ENCODE measurements at places on chromosomes 5 and 9.

GRCh38 chr9:129263836-129264235 lies 85.8 kb upstream of the IER5L start:
- no peak for DNase-seq

- no peak for DNase-seq
Measured at GRCh38 chr9:10566848-10567247, 46.0 kb downstream of the PTPRD start.

GRCh38 chr5:178902849-178903248 lies 7.1 kb downstream of the ZFP2 start:
- DNase-seq: no peak

DNA sequence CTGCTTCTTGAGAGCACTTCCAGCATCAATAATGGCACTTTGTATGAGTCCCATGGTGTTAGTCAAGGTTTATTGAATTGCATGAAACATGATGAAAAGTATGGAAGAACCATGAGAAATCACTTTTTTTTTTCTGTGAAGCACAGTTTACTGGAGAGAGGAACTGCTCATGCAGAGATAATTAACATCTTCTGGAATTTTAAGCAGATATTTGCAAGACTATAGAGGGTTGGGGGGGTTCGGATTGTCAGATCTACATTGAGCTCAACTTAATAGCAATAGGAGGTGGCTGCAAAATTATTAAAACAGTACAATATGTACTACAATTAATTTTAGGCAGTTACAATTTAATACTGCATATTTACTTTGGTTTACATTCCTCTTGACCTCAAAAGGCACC lies 204.4 kb upstream of the CDH10 start:
- DNase-seq: no peak

GRCh38 chr5:155651-156410 lies 35.5 kb upstream of the LRRC14B start:
- DNase-seq: no peak

- no peak for DNase-seq
Measured at GRCh38 chr9:76459694-76460635, 983 bp downstream of the GCNT1 start.
